ENCODE measurements at places on chromosomes 7 and 10. TPM values are rescaled to one million over a fixed set of nuclear protein-coding genes. Genes with fewer than 3 reads are reported as not detected.

LRRTM3 gene
- not detected for total RNA-seq

PHYHIPL gene
- total RNA-seq, result not detected

CDH23 gene
- total RNA-seq, result 15.5 TPM

KCND2 gene
- total RNA-seq, result under 0.01 TPM

DNA sequence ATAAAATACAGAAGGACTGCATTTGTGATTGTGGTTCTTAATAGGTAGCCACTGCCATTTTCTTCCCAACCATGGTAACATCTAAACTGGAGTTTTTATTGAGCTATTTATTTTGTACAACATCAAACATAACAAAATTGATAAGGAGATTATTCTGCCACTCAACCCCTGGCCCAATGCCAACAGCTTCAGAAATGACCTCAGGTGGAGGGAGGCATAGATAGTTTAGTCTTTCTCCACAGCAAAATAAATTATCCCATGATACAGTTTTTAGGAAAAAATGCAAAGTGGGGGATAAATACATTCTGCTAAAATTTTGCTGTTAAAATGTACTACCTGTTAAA lies 57.6 kb downstream of the LRRTM3 start:
- no peak for DNase-seq

- DNase-seq, result no peak
Measured at GRCh38 chr7:71255537-71256178, 123.7 kb downstream of the GALNT17 start.

DNA sequence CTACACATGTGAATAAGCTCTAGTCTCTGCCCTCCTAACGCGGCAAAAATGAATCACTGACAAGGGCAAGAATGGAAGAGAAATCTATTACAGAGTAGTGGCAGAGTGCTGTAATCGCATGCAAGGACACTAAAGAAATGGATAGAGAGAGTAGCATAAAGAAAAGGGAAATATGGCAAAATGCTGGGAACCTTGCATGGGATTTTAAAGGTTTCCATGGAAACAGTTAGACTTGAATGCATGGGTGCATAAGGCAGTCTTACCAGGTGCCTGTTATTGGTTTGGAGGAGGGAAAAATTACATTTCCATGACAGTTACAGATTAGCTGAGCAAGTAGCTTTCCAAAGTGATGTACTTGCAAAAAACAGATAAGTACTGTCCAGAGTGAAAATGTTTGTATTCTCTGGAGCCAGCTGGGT lies 233.4 kb downstream of the PTN start:
- DNase-seq, result no peak

DNA sequence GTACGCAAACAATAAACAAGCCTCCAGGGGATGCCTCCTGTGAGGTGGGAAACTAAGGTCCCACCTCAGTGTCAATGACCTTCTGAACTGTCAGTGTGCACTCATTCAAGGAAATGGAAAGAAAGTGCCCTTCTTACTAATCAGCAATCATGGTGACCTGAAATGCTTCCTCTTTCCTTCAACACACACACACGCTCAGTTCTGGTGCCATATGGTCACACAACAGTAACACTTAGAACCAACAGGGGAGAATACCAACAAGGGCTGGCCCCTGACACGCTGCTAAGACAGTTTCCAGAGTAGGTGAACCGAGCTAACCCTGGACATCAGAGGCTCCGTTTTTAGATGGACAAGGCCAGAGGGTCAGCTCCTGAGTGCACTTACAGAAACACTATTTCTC lies 42.1 kb upstream of the EFCAB10 start:
- DNase-seq, result no peak

DNA sequence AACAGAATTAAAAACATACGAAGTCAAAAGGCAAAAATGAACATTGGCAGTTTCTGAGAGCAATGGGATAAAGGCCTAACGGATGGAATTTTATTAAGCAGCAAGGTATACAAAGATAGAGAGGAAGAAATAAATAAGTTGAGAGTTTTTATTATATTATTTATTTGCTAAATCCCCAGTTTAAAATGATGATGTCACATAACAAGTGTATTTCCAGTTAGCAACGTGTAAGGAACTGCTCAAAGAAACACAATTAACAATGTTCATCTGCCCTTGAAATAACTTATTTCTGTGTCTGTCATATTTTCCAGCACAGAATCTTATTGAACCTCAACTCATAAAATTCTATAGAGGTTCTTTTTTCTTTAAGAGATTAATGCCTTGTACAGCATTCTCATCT lies 108.6 kb upstream of the TMEM106B start:
- no peak for DNase-seq

DNA sequence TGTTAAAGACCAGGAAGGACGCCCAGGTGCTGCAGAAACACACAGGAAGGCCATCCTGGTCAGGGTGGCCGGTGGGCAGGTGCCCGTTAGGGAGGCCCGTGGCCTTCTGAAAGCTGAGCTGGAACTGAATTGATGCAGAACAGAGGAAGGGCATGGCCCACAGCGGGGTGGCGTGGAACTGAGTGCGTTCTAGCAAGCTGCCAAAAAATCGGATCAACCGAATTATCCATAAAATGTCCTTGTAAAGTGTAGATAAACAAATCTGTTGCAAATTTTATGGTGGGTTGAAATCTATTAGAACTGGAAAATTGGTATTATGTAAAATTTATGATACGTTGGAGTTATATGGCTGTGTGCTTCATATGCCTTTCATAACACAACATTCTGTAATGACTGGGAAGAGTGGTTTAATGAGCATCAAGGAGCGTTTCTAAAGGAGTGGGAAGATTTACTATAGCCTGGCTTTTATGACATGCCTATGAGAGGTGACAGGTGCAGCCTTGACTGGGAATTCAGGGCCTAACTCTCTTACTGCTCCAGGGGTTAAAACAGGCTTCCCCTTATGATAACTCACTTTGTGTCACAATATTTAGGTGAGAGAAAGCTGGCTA lies 108.1 kb downstream of the GPR26 start:
- no peak for DNase-seq
